ENCODE measurements at places on chromosomes 11 and 22. TPM values are rescaled to one million over a fixed set of nuclear protein-coding genes. Genes with fewer than 3 reads are reported as not detected.

Gene HTR3B
- not detected for total RNA-seq

Gene DEFB131B
- not detected for total RNA-seq

Gene ELFN2
- total RNA-seq = 1.1 TPM

Gene C1QTNF4
- total RNA-seq = not detected

Gene MUC6
- total RNA-seq = not detected

Gene KBTBD3
- 1.3 TPM for total RNA-seq

Gene PPFIBP2
- 0.38 TPM for total RNA-seq

Gene TMEM45B
- total RNA-seq = not detected

Gene ISX
- not detected for total RNA-seq

Gene GPHA2
- not detected for total RNA-seq

Gene SLC17A6
- total RNA-seq = not detected

Gene MRGPRX1
- not detected for total RNA-seq

Gene MS4A3
- not detected for total RNA-seq

Gene MYEOV
- 130 TPM for total RNA-seq

Gene OR52E8
- not detected for total RNA-seq

Gene PTPN5
- total RNA-seq = not detected

Gene NLRP10
- total RNA-seq = 0.16 TPM

Gene ZNF215
- total RNA-seq = not detected

Gene MUC2
- not detected for total RNA-seq

Gene FREY1
- 0.24 TPM for total RNA-seq

Gene SNX32
- total RNA-seq = not detected

Gene SCUBE2
- total RNA-seq = not detected

Gene MS4A4E
- not detected for total RNA-seq

Gene ARFGAP2
- total RNA-seq = 106 TPM

All from A172 (cell line).